Natural killer cell (primary cell): ENCODE measurements at places on chromosomes 4 and X.

DNA sequence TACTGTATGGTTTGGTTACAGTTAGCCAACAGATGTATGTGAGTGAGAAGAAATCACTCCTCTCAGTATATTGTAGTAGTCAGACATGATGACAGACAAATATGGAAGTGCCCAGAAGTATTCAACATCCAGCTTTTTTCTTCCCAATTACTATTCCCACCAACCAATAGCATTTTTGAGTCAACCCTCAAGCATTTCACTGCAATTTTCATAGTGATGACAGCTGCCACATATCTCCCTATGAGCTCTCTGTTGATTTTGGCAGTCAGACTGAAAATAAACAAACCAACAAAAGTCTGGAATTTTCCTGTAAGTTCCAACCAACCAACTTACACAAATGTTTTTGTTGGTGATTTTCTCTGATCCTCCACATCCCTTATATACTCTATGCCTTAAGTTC is 8.2 kb upstream of the TRAM1L1 start:
- no peak for DNase-seq

DNA sequence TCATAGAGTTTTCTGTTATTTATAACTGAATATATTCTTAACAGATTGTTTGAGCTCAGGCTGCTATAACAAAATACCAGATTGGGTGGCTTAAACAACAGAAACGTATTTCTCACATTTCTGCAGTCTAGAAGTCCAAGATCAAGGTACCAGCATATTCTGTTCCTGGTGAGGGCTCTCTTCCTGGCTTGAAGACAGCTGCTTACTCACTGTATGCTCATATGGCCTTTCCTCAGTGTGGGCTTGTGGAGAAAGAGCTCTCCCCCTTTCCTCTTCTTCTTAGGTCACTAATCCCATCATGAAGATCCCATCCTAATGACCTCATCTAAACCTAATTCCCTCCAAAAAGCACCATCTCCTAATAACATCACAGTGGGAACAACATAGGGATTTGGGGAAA is 117.8 kb downstream of the RASGEF1B start:
- DNase-seq = no peak

DNA sequence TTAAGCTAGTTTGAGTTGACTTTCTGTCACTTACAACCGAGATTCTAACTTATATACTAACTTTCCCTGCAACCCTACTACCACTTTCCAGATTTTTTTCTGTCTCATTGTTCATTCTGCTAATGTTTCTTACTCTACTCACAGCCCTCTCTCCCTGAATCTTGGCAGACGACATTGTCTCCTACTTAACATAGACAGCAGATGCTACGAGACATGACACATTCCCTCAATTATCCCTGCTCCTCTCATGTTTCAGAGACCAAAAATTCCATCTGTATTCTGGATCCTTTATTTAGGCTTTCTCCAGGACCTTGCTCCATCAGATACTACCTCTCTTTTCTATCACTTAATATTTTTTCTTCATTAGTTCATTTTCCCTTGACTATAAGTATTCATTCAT is 379.1 kb upstream of the TEX13C start:
- no peak for DNase-seq

DNA sequence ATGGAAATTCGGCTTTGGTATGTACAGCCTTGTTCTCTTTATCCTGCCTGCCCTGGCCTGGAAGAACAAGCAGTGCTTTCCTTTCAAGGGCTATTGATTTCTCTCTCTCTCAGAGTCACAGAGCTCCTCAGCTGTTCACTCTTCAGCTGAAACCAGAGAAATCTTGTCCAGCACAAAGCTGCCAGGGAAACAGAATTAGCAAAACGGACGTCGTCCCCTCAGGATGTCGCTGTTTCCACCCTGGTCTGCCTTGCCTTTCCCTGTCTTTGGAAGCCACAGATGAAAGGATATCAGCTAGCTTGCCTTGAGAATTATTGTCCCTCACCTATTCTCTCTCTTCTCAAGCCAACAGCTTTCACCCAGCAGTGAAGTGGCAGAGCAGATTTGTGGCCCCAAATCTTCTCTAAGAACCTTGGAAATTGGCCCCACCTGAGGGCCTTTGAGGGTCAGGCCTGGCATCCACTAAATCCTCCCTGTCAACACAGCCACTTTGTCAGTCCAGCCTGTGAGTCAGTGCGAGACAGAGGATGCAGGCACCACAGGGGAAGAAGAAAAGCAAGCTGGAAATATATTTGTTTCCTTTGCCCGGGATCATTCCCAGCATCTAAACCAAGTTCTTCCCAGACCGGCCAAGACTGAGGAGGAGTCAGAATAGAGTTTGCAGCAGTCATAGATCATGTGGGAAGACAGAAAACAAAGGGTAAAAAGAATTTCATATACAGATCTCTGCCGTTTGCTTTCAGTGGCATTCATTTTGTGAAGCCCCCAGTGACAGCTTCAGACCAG is 63.8 kb upstream of the MTM1 start:
- no peak for DNase-seq

DNA sequence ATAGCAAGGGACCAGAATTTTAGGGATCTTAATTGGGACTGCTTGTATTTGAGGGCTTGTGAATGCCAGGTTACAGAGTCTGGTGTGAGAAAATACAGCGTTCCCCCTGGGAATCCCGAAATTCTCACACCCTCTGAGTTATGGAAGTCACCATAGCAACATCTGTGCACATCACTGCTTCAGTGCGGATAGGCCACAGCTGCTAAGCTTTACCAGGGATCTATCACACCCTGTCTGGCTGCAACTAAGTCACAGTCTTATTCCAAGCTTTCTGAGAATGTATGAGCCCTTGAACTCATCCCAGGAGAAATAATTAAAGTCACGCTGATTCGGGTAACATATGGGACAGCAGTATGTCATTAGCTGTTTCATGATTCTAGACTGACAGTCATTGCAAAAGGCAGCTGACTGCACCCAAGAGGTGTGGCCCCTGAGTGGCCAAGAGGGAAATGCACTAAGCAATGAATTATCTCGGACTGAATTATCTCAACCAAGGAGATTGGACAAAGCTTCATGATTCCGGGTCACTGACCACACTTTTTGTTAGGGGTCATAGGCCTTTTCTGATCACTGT is 46.7 kb upstream of the BTC start:
- DNase-seq = no peak
